ENCODE measurements at places on chromosomes 11 and 22.

GRCh38 chr11:121930004-121930965 lies 185.7 kb downstream of the BLID start:
- DNase-seq, result no peak

DNA sequence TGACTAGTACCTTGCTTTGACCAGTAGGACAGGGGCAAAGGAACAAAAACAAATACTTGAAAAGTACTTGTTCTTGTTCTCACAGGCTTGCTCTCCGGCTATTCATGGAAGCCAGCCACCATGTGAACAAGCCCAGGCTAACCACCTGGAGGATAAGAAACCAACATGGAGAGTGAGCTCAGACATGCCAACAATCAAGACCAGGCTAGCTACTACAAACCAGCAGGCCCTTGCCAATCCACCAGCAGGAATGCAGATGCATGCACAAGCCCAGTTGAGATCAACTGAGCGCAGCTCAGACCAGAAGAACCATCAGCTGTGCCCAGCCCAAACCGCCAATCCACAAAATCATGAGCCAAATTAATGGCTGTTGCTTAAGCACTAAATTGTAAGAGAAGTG lies 180.1 kb upstream of the ISX start:
- DNase-seq, result no peak

DNA sequence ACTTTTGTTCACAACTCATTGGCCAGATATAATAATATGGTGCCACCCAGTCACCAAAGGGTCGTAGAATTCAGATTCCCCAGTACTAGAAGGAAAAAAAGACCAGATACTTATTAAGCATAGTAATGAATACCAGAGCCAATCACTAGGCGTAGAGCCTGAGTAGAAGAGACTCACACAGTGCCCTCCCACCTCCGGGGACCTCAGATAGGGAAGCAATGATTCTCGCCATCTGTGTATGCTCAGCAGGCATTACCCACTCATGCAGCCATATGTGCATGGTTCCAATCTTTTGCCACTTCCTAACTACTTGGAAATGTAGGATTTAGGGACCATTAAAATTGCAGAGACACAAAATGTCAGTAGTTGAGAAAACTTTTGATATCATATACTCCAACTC lies 85.3 kb downstream of the C11orf87 start:
- no peak for DNase-seq

DNA sequence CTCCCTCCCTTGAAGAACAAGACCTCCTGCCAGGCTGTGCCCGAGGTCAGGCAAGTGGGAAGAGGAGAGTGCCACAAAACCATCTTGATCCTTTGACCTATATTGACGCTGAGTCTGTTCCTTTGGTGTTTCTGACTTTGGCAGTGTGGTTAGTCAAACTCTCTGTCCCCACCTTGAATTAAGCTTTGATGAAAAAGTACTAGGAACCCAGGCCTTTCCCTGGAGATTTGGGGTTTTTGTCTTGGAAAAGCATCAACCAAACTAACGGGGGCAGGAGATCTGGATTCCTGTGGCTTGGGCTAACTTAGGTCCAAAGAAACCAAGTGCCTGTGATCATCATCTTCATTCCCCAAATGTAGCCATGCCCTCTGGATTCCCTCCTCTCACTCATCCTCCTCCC lies 40.4 kb downstream of the ARFGAP2 start:
- DNase-seq, result no peak

GRCh38 chr22:49300241-49300640 lies 527.4 kb downstream of the BRD1 start:
- no peak for DNase-seq

DNA sequence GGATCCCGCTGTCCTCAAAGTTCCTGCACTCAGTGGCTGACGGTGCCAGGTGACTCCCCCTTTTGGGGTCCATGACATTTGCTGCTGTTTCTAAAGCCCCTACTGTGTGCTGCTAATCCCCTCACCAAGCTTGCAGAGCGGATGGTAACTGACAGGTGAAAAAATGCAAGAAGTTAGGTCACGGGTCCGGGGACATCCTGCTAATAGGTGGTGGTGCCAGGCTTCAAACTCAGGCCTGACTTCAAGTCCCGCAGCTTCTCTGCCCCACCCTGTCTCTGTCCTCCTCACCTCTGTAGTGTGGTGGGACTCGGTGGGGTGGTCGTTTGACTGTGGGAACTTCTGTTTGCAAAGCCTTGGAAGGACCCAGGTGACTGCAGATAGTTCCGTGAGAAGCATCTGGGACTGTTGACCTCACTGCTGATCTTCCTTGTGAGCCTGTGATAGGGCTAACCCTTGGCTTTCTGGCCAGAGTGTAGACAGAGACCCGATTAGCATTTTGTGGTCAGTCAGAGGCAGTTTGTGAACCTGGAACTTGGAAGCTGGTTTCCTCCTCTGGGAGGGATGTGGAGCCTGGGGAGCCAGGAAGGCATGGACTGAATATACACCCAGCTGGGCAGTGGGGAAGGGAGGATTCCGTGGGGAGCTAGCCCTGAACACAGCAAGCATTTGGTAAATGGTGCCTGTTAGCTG lies 115.4 kb upstream of the OR4B1 start:
- DNase-seq, result no peak

Measured in NCI-H510A treated with DMSO at 0.1 percent for 48 hours (cell line).